ENCODE measurements at places on chromosomes 5 and 9.

DNA sequence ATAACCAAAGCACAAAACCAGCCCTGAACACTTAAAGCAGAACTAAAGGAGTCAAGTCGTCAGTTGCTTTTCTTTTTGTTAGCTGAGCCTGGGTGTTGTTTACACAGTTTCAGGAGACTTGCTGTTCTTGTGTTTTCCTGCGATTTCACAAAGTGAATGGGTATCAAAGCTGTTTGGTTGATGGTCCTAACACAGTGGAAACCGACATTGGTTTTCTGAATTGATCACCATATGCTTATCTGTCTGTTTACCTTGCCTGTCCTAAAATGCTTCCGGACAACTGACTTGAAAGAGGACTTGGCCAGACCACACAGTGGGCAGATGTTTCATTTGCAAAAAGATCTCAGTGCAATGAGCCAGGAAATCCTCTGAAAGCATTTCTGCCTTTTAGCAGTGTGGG is 676.4 kb downstream of the PRELID2 start:
- no peak for DNase-seq

DNA sequence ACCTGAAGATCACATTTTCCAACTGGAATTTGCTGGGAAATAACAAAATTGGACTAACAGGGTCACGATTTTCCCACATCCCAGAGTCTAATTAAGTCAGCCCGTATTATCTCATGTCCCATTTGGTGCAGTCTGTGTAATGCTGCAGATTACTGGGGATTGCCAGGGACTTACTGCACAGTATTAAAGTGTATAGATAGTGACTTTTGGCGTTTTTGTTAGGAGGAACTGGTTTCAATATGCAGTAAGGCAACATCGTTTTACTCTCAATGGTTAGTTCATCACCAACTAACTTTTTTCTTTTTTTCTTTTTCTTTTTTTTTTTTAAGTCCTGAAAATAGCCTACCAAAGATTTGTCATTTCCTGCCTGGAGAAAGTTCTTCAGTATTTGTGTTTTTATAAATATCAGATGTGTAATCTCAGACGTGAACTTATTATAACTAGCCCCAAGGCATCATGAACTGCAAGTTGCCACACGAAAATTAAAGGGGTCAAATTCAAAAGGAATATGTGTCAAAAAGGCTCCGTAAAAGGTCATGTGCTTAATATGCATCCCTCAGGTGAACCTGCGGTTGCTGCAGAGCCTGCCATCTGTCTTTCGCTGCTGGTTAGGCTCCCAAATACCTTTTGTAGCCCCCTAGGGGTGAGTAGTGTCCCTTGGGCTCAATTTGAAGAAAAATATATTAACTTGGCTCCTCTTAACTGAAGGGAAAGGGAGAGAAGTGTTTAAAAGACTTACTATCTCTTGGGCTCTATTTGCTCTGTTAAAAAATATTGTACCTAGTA is 176.7 kb upstream of the ADAMTSL1 start:
- no peak for DNase-seq

DNA sequence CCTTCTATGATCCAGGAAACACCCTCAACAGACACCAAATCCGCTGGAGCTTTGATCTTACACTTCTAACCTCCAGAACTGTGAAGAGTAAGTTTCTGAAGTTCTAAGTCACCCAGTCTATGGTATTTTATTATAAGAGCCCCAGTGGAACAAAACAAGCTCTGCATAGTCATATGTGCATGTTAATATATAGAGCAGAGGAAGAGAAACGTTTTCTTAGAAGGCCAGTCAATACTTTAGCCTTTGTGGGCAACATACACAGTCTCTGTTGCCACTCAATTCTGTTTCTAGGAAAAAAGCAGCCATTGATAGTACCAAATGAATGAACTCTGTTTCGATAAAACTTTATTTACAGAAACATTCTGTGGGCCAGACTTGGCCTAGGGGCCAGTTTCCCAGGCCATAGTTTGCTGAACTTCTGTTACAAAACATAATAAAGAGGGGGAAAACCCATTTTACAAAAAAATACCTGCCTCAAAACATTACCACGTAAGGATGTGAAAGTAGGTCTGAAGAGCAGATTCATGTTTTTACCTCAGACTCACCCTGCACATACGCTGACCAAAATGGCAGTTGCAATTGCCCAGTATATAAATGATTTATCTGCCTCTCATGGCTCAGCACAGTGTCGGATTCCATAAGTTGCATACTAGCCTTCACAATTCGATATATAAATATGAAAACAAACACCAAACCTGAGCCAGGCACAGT is 350.5 kb downstream of the SLIT3 start:
- DNase-seq = no peak

- no peak for DNase-seq
Measured at GRCh38 chr9:103037508-103038477, 42.7 kb downstream of the CYLC2 start.

GRCh38 chr9:138067613-138068367 is 190.2 kb downstream of the CACNA1B start:
- DNase-seq = no peak

DNA sequence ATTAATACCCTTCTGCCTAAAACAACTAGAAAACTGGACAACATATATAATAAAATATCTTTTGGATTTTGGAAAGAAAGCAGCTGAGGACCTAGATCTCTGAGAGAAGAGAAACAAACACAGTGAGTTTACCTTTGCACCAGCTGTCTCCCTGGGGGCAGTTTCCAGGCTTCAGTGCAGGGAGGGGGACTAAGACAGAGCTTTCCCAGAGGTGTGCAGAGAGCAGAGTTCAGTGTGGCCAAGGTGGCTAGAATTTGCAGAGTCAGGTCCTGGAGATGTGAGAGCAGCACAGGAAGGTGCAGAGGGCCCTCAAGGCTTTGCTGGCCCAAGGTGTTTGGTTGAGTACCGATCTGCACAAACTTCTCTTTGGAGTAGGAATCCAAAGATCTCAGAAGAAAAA is 26.3 kb upstream of the PTPDC1 start:
- DNase-seq = no peak

- DNase-seq = no peak
Measured at GRCh38 chr5:64767959-64768357, 533 bp downstream of the SREK1IP1 start.

GRCh38 chr9:136016572-136017288 is 55.6 kb upstream of the UBAC1 start:
- no peak for DNase-seq

DNA sequence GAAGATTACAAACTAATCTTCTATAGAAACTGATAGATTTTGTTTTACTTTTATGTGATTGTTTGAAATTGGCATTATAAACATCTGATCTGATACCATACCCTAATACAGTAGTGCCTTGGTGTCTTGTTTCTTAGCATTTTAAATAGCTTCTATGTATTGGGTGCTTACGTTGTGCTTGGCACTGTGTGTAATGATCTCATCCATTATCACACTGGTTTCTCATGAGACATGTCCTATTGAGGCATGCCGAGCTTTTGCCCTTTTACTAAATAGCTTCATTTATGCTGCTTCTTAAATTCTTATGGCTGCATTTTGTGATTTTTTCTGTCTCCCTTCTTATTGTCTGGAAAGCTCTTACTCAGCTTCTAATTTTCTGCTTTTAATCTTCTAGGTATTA is 48.2 kb upstream of the TLR4 start:
- no peak for DNase-seq

DNA sequence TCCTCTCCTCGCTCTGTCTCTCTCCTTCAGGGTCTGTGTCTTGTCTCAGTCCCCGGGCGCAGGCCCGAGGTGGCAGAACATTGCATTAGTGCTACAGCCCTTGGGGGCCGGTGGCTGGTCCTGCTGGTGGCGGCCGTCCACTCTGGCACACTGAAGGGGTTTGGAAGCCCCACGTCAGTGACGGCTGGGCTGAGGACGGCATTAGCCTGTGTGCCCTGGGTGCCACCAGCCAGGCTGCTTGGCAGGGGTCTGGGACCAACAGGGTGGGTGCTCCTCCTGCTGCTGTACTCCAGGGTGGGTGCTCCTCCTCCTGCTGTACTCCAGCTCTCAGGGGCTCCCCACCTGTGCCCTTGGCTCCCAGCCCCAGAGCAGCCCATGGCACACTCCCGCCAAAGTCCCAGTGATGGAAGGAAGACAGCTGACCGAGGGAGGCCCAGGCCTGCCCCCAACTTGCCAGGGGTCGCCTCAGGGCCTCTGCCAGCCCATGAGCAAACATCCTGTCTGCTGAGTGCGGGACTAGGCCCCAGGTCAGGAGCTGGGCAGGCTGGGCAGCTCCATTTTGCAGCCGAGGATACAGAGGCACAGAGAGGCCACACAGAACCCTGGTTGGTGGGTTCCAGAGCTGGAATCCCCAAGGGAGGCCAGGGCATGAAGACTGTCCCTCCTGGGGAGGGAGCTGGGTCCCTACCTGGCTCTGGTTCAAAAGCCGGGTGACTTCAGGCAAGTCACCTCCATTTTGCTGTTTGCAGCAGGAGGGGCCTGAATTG is 27.3 kb downstream of the SARDH start:
- no peak for DNase-seq

- no peak for DNase-seq
Measured at GRCh38 chr5:151107084-151107483, 26.2 kb upstream of the TNIP1 start.

DNA sequence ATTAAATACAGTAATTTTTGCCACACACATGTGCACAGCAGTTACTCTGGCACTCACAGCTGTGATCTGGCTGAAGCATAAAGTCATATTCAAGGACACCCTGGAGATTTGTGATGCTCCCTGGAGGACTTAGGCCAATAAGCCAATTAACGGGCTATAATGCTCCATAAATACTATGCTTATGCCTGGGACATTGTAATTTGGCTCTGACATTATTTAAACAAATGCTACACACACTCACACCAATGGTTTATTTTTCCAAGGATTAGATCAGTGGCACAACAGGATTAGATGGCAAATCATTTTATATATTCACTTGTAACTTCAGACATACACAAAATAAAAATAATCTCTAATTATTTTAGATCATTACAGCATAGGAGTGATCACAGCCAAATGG is 111.2 kb downstream of the LMNB1 start:
- DNase-seq = no peak

- DNase-seq = no peak
Measured at GRCh38 chr5:14190194-14191164, 47.3 kb downstream of the TRIO start.

GRCh38 chr5:76351176-76351575 is 51.9 kb upstream of the IQGAP2 start:
- DNase-seq = no peak

DNA sequence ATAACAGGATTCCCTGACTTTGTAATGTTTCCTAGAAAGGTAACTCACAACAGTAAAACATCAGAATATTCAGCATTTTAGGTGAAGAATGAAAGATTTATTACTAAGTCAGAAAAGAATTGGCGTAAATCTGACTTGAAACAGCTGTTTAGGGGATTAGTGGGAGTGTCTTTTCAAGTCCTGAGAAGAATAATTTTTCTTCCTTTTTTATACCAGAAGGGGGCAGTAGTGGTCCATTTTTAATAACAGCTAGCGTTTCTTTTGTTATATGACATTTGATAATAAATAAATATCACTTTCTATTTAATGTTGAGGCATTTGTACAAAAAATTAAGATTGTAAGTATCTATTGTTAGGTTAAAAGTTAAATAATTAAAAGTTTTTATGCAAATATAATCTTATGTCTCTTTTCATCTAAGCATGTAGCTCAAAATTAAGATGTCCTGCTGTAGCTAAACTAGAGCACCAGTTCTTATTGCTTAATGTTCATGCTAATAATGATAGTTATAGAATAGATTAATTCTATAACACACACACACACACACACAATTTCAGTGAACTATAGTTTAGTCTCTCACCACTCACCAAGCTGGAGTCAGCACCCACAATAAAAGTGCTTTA is 258.7 kb upstream of the ARRDC3 start:
- no peak for DNase-seq

- no peak for DNase-seq
Measured at GRCh38 chr5:141343242-141343952, at the start of gene PCDHGA3. PCDHGA3 (plus strand) TSS chr5:141343829; CDS start chr5:141344034, 205 bp downstream.

DNA sequence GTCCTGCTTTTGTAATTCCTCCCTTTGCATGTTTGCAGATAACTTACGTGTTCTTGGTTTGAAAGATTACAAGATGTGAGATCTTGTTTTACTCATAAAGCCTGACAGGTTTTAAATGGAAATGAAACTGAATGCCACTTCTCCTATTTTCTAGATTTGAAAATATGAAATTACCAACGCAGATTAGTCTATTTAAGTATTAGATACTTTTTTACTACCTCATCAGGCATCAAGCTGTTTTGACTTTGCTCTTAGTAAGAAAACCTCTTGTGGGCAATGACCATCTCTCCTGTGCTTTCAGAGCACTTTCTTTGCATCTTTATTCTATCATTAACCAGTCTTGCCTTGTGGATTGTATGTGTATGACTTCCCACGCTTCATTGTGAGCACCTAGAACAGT is 3.5 kb downstream of the DMXL1 start:
- DNase-seq = no peak

DNA sequence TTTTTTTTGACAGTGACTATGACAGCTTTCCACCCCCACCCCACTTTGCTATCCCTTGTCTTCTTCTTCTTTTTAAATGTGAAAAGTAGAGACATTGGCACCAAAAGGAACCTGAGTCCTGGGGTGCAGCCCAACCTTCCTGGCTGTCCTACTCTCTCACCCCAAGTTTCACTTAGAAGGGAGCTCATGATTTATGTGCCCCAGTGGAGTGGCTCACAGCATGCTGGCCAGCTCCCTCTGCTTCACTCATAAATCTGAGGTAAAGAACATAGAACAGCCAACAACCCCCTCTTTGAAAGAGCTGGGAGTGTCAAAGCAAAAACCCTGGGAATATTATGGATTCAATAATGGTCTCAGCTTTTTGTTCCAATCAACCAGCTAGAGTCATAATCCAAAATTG is 196.3 kb upstream of the DAPK1 start:
- no peak for DNase-seq

GRCh38 chr5:148825716-148826052 is 727 bp upstream of the ADRB2 start:
- no peak for DNase-seq

GRCh38 chr9:120221844-120222243 is 358.1 kb downstream of the CDK5RAP2 start:
- no peak for DNase-seq

DNA sequence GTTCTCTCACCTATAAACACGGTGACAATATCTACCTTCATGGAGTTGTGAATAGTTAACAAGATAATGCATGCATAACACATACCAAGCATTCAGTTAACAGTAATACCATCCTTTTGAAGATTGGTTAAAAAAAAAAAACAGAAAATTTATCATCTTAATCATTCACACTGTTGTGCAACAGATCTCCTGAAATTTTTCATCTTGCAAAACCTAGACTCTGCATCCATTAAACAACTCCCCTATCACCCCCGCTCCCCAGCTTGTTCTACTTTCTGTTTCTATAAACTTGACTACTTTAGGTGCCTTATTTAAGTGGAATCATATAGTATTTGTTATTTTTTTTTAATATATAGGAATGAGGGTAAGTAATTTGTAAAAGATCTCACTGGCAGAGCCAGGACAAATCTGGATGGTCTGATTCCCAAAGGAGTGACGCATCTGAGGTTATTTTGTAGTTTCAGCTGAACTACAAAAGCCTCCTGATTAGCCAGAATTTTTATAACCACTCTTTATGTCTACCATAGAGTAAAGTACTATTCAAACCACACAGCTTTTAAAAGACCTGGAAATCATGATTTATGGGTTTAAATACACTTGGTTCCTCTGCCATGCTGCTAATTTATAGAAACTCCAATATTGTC is 93.0 kb downstream of the FANCC start:
- DNase-seq = no peak

- DNase-seq = no peak
Measured at GRCh38 chr9:15205632-15206420, 101.2 kb downstream of the TTC39B start.
